ENCODE measurements at places on chromosomes 3 and 15.

- no peak for DNase-seq
Observed at GRCh38 chr3:162141272-162141791, 644.7 kb downstream of the OTOL1 start.

DNA sequence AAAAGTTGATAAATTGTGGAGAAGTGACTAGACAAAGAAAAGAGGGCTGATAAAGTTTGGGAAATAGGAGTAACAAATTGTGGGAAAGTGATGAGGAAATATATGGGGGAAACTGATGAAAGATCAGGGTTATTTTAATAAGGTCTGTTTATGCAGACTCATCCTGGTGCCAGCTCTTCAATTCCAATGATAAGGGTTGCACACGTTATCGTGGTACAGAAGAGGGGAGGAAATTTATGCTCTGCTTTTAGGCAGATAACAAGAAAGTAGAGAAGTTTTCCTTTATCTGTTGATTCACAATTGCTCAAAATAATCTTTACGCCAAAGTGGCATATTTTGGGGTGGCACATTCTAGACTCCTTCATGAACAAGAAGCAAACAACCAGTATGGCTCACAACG lies 32.1 kb upstream of the LIPC start:
- DNase-seq = no peak

DNA sequence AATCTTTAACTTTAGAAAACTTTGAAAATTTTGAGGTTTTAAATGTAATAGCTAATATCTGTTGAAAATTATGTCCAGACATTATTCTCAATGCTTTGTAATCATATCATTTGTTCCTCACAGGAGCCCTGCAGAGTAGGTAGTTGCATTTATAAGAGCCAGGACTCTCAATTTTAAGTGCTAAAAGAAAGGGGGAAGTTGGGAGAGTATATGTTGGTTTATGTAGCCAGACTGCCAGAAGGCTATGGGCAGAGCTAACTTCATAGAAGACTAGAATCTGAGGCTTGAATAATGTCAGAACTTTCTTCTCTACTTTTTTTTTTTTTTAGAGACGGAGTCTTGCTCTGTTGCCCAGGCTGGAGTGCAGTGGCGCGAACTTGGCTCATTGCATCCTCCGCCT lies 9.1 kb downstream of the VPS8 start:
- DNase-seq = no peak

- DNase-seq = no peak
Observed at GRCh38 chr3:48285132-48285531, 44.2 kb downstream of the ZNF589 start.

GRCh38 chr15:59349680-59350420 lies 22.8 kb downstream of the MYO1E start:
- DNase-seq = no peak

DNA sequence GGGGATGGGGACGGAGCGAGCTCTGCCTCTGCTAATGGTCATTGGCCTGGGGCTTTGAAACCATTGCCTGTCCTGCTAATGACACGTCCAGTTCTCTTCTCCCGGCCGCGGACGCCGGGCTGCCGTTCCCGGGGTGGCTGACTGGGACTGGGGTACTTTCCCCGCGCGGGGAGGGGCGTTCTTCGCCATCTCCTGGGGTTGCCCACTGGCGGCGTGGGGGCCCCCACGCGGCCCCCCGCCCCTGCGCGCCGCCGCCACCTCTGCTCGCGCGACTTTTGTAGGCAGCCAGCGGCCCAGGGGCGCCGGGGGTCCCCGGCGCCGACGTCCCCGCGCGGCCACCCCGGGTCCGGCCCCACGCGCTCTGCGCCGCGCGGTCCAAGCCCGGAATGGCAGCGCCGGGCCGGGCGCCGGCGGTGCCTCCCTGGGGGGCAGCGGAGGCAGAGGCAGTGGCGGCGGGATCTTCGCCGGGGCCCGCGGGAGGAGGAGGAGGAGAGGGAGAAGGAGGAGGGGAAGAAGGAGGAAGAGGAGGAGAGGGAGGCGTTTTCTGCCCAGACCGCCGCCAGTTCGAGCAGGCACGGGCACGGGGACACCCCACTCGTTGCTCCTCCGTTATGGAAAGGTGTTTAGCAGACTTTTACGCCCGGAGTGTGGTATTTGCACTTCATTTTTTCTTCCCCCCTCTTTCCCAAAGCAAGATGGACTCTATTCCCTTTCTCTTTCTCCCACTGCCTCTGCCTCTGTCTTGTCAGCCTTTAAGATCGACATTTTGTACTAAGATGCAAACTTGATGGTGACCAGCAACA lies 2.3 kb downstream of the BBX start:
- DNase-seq = peak; percentile 60

- no peak for DNase-seq
Observed at GRCh38 chr15:48955370-48955769, 8.3 kb downstream of the SHC4 start.

GRCh38 chr3:78880603-78881461 lies 887.0 kb downstream of the ROBO1 start:
- no peak for DNase-seq

DNA sequence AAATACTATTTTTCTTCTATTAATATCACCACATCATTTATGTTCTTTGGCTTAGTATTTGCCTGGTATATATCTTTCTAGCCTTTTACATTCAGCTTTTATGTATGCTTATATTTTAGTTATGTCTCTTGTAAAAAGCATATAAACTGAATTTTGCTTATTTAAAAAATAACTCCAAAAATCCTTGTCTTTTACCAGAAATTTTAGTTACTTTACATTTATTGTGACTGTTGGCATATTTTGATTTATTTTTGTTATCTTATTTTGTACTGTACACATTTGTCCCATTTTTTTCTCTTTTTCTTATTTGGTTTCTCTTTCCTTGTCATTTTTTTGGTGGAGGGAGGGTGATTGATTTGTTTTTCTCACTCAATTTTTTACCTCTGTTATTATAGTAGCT lies 169.6 kb downstream of the UACA start:
- no peak for DNase-seq

GRCh38 chr3:168094580-168094876 lies 1.2 kb downstream of the GOLIM4 start:
- no peak for DNase-seq

DNA sequence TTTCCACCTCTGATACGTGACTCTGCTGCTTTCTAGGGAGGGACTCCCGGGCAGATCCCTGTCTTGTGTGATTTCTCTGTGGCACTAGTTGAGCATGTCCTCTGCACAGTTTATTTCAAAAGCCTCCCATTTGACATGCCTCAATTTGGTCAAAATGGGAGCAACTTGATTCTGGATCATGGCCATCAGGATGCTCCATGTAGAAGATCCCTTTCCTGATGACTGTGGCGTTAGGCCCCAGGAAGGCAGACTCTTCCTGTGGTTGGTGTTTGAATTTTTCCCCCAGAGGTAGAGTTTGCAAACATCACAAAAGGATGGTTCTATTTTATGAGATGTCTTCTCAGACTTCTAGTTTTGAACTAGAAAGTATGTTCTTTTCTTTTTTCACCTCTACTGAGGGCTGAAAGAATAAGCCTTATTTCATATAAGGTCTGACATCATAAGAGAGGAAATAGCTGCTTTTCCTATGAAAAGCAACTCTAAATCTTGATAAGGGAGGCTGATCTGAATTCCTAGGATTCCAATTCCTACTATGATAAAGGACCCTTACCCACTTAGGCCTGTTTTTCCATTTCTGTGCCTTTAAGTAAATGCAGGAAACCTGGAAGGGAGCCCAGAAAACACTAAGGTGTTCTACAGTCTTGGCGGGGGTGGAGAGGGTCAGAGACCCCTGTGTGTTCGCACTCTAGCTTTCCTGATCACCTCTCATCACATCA lies 243.8 kb upstream of the CHRM5 start:
- no peak for DNase-seq

DNA sequence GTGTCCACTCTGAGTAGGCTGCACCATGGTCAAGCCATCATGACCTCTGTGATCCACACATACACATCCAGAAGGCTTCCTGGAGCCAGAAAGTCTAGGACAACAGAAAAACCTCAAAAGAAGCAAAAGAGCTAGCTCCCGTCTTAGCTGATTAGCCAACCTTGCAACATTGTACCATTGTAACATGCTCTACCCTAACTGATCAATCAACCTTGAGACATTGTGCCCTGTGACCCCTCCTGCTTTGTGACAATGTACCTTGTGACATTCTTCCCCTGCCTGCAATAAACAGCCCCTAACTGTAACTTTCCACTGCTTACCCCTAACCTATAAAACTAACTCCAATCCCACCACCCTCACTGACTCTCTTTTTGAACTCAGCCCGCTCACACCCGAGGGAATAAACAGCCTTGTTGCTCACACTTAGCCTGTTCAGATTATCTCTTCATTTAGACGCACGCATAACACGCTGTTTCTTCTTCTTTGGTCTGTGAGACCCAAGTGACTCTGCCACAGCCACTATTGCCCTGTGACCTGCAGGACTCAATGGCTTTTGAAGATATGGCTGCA lies 1104.6 kb downstream of the OTOL1 start:
- no peak for DNase-seq

- DNase-seq = no peak
Observed at GRCh38 chr3:145422556-145422955, 738.4 kb downstream of the PLOD2 start.

GRCh38 chr15:74011610-74012009 lies 17.1 kb downstream of the PML start:
- DNase-seq = no peak

GRCh38 chr15:44137750-44138149 lies 57.3 kb downstream of the FRMD5 start:
- DNase-seq = no peak

DNA sequence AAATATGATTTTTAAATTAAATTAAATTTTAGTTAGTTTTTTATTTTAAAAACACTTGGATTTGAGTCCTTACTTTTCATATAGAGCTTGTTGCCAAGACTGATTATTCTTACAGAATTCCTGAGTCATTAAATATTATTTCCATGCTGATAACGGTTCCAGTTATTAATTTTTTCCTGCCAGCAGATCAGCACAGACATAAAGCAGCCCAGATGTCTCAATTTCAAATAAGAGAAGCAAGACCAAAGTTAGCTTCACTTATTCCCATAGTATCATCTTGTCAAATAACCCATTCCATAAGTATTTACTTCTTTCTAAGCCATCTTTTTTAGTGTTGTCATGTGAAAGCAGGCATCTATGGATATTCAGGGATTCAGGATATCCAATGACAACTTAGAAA lies 75.3 kb downstream of the SSR3 start:
- no peak for DNase-seq

GRCh38 chr3:56864090-56864489 lies 62.3 kb upstream of the ARHGEF3 start:
- no peak for DNase-seq

DNA sequence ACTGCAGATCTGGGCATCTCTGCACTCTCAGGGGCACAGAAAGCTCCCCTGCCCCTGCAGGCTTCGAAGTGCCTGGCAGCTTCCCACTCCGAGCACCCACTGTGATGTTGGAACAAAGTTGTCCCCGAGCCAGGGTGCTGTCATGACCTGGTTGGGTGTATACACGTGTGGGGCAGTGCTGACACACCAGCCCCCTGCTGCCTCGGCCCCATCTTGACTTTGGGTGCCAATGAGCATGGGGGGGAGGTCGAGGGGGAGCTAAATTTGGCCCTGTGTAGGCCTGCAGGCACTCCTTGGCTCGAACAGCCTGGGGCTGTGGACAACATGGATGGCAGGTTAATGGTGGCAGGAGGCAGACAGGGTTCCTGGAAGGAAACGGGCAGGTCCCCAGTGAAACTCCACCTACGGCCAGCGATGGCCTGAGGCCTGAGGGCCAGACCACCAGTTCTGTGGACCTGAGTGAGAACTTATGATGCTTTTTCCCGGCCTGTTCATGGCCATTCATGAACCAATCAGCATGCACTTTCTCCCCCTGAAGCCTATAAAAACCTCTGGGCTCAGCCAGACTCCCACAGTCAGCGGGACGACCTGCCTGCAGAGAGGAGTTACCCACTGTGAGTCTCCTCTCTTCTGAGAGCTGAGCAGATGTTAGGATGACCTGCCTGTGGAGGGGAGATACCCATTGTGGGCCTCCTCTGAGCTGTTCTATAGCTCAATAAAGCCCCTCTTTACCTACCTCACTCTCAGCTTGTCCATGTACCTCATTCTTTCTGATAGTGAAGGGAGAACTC lies 1029.1 kb upstream of the GBE1 start:
- DNase-seq = no peak

DNA sequence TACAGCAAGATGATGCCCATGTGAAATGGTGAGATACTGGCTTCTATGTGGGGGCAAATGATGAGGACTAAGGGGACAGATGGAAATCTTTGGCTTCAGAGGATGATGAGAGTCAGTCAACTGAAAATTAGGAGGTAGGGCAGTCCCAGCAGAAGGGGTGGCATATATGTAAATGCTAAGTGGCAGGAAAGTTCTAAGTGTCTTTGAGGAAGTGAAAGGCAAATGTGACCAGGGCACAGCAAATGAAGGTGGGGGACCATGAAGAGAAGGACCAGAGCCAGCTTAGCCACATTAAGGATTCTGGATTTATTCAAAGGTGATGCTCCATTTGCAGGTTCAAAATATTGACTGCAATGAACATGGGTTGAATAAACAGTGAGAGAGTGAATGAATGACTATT lies 29.2 kb upstream of the LIMD1 start:
- DNase-seq = no peak

DNA sequence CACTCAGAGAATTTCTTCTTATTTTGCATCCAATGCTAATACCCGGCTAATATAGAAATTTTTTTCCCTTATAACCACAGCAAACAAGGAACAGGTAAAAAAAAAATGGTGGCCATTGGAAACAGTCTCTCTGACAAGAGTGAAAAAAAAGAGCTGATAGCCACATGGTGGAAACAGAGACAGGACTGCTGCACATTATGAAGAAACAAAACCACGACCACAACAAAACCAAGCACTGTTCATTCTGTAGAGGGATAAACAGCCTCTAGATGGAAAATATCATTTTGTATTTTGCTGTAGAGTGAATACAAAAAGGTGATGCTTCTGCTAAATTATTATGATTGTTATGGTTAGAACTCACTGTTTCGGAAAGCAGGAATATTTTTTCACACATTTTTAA lies 686.2 kb downstream of the NLGN1 start:
- no peak for DNase-seq

DNA sequence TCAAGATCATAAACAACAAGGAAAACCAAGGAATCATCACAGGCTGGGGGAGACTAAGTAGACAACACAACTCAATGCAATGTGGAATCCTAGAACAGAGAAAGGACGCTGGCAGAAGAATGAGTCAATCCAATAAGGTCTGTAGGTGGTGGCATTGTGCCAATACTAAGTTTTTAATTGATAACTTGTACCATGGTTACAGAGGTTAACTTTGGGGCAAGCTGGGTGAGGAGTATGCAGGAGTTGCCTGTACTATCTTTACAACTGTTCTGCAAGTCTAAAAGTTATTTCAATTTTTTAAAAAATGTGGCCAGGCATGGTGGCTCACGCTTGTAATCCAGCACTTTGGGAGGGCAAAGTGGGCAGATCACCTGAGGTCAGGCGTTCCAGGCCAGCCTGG lies 46.2 kb downstream of the RORA start:
- no peak for DNase-seq
